Gastroesophageal sphincter (tissue), 4 donors: ENCODE measurements at places on chromosomes 16 and 17.
A peak's percentile ranks its signal among the peaks of the same experiment; 100 is the strongest.

GRCh38 chr17:57537524-57538410 lies 207.3 kb downstream of the CCDC182 start:
- ATAC-seq, result no peak

- no peak for ATAC-seq
Measured at GRCh38 chr17:21228111-21228510, 14.2 kb upstream of the TMEM11 start.

DNA sequence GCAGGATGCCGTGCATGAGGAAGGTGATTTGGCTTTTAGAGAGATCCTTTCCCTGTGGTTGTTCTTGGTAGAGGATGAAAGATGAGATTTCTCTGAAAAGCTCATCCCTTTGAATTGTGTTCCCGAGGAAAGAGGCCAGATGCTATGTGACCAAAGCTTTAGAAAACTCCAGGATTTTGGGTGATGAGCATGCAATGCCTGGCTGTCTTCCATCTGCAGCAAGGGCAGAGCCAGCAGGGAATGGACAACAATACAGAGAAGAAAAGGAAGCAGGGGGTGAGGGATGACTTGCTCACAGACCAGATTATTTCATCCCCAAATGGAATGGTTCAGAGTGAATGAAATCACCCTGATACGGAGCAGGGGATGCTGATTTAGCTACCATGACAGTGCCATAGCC lies 949.7 kb upstream of the EEF2KMT start:
- no peak for ATAC-seq

DNA sequence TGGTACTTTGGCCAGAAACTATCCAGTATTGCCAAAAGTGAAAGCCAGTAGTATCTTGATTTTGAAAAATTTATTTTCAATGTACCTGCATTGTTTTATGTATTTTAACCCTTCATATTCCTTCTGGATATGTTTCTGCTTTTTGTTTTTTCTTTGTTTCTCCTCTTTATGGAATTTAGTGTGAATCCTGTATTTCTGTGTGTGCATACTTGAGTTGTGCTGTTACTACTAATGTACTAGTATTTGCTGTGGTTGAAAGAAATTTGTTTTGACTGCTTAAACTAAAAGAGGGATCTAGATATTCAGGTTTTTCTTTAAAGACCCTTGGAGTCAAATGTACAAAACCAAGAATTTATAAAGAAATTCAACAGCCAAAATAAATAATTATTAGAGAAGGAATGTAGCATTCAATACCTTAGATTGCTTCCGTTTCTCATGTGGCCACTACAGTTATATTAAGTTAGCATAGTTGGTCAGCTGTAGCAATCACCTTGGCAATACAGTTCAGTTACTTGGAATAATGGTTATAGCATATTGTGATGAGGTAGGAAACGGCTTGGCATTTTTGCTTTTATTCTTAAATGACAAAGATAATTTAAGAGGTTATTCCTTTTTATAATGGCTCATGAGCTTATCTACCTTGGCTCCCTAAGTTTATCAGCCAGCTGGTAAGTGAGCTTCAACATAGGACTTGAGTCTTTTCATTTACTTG lies 4.9 kb downstream of the PHKB start:
- ATAC-seq, result no peak

DNA sequence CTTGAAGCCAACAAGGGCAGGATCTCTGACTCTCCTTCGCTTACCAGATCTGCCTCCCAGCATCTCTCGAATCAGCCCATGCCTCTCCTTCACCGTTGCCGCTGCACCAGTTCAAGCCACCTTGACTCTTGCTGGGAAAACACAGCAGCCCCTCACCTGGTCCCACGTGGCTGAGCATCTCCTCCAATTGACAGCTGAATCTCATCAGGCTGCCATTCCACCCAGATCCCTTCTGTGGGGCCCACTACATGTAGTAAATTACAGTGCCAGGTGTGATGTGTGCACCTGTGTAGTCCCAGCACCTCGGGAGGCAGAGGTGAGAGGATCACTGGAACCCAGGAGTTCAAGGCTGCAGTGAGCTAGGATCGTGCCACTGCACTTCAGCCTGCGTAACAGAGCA lies 37.8 kb upstream of the C16orf78 start:
- no peak for ATAC-seq

- no peak for ATAC-seq
Measured at GRCh38 chr17:31595076-31595475, 203.6 kb downstream of the RAB11FIP4 start.

DNA sequence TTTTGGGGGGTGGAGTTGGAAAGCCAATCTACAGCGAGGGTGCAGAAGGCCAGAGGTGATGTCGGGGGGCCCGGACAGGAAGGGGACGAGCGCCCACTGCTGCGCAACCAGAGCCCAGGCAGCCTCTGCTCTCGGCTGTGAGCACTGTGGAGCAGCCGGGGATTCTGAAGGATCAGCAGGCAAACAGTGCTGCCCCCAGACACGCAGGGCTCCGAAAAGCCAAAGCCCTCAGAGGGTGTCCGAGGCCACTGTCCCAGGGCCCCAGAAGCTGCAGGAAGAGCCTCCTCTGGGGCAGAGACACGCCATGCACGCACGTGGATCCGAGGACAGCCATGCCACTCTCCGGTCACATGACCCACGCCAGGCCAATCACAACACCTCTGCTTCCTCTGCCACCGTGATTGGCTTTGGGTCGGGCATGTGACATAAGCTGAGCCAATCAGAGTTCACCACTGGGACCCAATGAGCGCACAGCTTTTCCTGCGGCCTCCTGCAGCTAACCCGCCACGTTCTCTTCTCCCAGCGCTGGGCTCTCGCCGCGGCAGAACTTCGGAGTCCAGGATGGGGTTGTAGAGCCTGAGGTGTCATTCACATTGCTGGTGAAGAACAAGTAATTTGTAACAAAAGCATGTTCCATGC lies 40.7 kb downstream of the ACTG1 start:
- peak; percentile 83 for ATAC-seq

- no peak for ATAC-seq
Measured at GRCh38 chr17:81563861-81564586, 11.9 kb upstream of the FAAP100 start.

- ATAC-seq, result peak; percentile 79
Measured at GRCh38 chr17:47225436-47225858, 16.3 kb downstream of the MYL4 start.

DNA sequence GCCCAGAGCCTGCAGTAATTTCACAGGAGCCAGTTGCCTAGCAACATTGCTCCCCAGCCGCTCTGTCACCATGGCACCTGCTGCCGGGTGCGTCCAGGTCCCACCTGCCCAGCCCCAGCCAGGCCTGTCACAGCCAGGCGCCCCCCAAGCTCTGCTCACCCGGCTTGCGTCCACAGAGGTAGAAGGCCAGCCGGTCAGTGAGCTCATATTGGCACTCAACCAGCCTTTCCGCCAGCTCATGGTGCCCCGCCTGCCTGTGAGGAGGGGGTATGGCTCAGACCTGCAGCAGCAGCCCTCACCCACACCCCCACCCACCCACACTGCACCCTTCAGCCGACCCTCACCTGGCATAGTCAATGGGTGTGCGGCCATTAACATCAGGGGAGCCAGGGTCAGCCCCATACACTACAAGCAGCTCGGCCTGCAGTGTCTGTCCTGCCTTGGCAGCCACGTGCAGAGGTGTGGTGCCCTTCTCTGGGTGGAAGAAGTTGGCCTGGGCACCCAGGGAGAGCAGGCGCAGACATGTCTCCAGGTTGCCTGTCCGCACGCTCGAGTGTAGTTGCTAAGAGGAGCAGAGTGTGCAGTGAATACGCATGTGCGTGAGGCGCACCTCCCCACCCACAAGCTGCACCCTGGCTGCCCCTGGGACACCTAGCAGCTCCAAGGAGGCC lies 7.7 kb downstream of the GIT1 start:
- no peak for ATAC-seq

GRCh38 chr16:16076423-16076813 lies 127.0 kb downstream of the ABCC1 start:
- ATAC-seq, result no peak

DNA sequence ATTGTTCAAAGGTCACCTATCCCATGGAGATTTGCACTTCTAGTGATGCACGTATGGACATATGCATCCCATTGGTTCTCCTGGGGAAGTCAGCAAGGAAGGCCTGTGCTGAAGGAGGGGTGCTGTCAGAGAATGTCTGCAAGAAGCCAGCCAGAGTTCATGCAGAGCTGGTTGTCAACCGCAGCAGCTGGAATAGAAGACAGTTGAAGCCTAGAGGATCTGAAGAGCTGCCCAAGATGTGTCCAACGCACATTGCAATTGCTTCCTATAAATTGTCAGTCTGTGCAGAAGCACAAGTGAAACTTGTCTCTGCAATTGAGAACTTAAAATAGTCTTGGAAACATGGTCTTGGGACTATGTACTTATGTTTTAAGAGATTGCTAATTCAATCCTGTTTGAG lies 82.1 kb upstream of the CNTNAP4 start:
- ATAC-seq, result no peak

- no peak for ATAC-seq
Measured at GRCh38 chr17:36600465-36600864, 918 bp upstream of the MRM1 start.

GRCh38 chr17:70539132-70539924 lies 370.0 kb downstream of the KCNJ2 start:
- no peak for ATAC-seq

GRCh38 chr16:15642557-15643047 lies 352 bp downstream of the MARF1 start:
- peak; percentile 55 for ATAC-seq

DNA sequence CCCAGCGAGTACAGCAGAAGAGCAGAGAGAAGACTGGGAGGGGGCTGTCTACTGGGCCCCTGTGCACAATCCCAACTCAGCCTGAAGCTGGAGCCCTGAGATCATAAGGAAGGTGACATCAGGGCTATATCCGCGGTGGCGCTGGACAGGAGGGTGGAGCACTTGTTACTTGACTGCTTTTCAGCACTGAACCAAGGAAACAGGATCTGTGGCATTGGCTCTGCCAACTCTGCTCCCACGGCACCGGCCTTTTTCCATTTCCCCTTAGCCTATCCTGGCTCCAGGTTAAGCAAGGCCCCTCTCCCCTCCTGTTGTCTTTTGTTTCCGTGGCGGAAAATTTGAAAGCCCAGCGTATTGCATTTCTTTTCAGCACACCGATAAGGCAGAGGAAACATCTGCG lies 125.0 kb upstream of the IRX3 start:
- ATAC-seq, result peak; percentile 28

DNA sequence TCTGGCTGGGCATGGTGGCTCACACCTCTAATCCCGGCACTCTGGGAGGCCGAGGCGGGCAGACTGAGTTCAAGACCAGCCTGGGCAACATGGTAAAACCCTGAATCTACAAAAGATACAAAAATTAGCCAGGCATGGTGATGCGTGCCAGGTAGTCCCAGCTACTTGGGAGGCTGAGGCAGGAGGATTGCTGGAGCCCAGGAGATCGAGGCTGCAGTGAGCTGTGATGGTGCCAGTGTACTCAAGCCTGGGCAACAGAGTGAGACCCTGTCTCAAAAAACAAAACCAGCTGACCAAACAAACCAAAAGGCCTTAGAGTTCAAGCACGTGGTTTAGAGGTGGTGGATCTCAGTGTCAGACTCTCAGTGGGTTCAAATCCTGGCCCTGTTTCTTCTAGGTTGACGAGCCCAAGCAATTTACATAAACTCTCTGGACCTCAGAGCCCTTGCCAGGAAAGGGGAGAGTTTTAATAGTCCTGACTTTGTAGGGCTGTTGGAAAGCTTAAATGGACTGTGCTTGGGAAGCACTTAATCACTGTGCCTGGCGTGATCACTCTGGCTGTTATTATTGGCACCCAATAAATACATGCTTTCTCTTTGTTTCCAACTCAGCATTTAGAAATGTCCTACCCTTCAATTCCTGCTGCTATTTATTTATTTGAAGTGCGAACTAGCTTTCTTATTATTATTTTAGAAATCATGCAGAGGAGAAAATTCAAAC lies 44.7 kb downstream of the ABCC1 start:
- ATAC-seq, result no peak

DNA sequence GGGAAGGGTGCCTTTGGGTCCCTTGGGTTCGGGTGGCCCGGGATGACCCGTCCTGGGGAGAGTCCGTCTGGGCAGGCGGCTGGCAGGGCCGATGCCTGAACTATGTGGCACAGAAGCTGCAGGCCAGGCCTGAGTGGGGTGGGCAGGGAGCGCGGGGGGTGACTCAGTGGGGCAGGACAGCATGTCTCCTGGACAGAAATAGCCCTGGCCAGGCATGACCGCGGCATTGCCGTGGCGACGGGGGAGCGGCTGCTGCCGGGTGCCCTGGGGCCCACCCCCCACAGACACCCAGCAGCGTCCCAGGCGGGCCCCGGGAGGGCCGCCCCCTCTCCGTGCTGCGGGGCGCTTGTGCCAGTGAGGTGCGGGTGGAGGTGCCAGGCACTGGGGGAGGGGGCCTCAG lies 1.8 kb upstream of the C1QTNF8 start:
- ATAC-seq, result peak; percentile 29

GRCh38 chr16:83269541-83269940 lies 538.2 kb upstream of the HSBP1 start:
- ATAC-seq, result no peak

DNA sequence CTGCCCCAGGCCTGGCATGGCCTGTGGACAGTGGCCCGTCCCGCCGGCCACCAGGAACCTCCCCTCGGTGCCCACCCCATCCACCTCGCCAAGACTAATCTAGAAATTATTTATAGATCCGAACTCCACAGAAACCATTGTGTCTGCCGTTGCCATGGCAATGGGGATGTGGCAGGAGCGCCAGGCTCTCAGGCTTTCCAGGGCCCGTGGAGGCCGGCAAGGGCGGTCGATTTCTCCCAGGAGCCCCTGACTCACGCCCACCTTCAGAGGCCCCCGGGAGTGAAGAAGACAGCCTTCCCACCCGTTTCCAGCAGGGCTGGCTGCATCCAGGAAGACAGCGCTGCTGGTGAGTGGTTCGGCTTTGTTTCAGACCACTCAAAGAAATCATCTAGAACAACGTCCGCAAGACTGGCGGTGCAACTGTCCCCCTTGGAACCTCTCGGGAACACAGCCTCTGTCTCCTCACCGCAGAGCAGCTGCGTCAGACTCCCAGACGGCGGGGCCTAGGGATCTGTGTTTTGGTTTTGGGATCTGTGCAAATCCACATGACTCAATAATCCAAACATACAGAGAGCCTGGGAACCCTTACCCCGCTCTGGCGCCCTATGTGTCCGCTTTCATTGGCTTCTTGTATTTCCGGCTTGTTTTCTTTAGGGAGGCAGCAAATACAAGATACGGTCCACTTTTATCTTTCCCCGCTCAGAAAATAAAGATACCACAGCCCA lies 48.5 kb upstream of the ZCCHC14 start:
- peak; percentile 49 for ATAC-seq

GRCh38 chr17:34091975-34092374 lies 163.1 kb upstream of the CCL2 start:
- no peak for ATAC-seq

DNA sequence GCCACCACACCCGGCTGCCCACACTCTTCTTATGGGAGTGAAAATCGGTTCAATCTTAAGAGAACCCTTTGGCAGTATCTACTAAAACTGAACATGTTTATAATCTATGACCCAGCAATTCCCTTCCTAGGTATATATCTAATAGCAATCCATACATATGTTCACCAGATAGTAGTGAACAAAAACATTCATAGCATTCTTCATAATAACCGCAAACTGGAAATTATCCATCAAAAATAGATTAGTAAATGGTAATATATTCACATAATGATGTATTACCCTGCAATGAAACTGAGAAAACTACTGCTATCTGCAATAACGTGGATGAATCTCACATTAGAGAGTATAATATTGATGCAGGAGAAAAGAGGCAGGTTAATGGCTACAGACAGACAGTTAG lies 23.1 kb downstream of the COPRS start:
- ATAC-seq, result no peak
